ENCODE measurements at places on chromosomes 1 and 21.

DNA sequence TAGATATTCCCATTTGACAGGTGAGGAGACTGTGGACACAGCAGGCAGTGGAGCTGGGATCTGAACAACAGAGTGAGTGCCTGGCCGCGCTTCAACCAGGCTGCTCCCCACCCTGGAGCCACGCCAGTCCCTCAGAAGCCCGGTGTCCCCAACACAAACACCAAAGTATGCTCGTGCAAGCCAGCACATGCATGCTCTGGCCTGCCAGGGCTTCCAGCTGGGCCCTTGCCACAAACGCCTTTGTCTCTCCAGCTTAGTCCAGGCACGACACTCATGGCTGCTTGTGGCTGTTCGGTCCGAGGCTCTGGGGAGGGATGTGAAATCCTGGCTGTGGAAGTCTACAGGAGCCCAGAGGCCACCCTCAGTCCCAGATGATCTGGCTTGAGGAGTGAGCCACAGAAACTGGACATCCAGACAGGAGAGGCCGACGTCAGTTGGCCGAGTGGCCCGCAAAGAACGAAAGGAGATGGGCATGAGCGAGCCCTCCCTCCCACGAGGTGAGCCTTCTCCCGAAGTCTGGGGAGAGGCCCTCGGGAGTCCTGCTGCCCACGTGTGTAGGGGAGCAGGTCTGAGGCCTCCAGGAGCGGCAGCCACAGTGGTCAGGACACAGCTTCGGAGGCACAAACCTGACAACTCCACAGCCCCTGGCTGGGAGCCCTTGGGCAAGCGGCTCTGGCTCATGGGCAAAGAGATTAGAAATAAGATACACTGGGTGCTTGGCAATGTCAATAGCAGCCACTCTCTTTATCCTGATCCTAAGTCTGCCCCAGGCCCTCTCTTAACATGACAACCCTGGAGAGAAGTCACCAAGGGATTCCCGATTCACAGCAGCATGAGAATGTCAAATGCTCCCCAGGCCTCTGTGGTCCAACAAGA, 117.1 kb upstream of the IFFO2 start:
- DNase-seq: no peak

GRCh38 chr1:201420608-201421002, 925 bp downstream of the TNNI1 start:
- DNase-seq: no peak

GRCh38 chr1:32817815-32818786, 648 bp downstream of the S100PBP start:
- no peak for DNase-seq

GRCh38 chr1:7207875-7208646, 422.8 kb downstream of the CAMTA1 start:
- no peak for DNase-seq

DNA sequence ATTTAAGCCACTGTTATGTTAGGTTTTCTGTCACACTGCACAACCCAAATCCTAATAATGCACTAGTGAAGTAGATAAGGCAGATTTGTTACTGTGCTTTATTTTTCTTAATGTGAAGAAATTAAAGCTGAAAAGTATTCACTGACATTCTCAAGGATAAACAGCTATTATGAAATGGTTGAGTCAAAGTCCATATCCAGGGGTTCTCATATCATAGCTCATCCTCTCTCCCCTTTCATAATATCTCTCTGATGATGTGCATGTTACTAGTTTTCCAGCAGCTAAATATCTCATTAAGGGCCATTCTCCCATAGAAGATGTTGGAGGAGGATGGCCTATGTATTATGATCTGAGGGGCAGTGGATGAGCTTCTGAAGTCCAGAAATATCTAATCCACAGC, 53.6 kb upstream of the CCDC190 start:
- no peak for DNase-seq

DNA sequence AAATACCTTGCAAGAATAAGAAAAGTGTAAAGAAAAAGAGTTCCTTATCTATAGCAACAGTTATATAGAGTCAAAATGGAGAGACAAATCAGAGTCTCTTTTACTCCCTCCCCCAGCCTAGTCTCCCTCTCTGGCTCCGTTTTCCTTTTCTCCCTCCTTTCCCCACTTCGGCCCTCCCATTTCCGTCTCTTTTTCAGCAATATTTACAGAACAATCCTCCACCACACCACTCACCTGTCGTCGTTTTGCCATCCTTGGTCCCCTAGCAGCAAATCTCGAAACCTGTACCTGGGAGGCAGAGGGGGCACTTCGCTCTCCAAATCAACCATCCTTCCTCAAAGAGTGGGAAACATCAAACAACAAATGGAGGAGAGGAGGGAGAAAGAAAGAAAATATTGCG, 259 bp downstream of the KCNT2 start:
- DNase-seq: no peak

DNA sequence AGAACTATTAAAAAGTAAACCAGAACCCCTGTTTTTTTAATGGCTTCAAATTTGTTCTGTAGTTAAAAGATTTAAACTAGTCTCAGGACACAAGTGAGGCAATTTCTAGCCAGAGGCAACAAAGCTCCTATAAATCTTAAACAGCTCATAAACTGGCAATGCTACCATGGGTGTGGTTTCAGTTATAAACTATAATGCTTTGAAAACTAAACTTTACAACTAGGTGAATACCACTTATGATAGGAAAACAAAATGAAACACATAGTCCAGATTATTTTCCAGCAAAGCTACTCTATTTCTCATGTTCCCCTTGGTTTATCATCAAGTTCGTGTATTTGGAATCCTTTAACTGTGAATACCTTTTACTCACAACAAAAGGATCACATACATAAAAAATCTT, 282.5 kb downstream of the VAV3 start:
- no peak for DNase-seq

- no peak for DNase-seq
Observed at GRCh38 chr1:181712711-181713110, 229.4 kb downstream of the CACNA1E start.

GRCh38 chr1:160360227-160360695, 6.6 kb upstream of the NHLH1 start:
- DNase-seq: no peak

- DNase-seq: no peak
Observed at GRCh38 chr1:220775240-220775853, 11.4 kb upstream of the MTARC1 start.

GRCh38 chr1:55582084-55582483, 366.9 kb upstream of the USP24 start:
- DNase-seq: no peak

DNA sequence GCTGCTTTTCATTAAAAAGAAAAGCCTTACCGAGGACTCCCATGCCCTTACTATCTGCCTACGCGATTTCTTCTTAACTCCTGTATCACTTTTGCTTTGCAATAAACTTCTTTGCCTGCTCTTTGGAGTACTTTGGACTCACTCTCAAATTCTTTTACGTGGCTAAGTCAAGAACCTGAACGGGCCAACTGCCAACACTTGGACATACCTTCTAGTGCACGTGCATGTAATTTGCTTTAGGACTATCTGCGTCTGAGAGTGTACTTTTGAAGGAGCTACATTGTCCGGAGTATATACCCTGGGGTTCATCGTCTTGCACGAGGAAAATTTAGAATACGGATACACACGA, 3.6 kb upstream of the OTUD3 start:
- no peak for DNase-seq

GRCh38 chr1:223853275-223853674, 7.5 kb upstream of the TP53BP2 start:
- no peak for DNase-seq

DNA sequence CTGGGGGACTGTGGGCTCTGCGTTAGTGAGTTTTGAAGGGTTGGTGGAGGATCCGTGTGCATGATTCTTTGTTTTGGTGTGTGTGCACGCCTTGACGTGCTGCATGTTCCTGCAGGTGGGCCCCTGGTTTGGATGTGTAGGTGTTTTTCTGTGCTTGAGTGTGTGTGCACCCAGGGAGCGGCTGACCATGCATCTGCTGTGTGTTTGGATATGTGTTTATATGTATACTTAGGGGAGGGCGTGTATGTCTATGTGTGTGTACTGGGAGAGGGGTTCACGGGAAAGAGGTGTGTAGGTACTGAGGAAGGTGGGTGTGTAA, 1.1 kb downstream of the VANGL2 start:
- no peak for DNase-seq
